ENCODE measurements at places on chromosomes 16 and 17.

DNA sequence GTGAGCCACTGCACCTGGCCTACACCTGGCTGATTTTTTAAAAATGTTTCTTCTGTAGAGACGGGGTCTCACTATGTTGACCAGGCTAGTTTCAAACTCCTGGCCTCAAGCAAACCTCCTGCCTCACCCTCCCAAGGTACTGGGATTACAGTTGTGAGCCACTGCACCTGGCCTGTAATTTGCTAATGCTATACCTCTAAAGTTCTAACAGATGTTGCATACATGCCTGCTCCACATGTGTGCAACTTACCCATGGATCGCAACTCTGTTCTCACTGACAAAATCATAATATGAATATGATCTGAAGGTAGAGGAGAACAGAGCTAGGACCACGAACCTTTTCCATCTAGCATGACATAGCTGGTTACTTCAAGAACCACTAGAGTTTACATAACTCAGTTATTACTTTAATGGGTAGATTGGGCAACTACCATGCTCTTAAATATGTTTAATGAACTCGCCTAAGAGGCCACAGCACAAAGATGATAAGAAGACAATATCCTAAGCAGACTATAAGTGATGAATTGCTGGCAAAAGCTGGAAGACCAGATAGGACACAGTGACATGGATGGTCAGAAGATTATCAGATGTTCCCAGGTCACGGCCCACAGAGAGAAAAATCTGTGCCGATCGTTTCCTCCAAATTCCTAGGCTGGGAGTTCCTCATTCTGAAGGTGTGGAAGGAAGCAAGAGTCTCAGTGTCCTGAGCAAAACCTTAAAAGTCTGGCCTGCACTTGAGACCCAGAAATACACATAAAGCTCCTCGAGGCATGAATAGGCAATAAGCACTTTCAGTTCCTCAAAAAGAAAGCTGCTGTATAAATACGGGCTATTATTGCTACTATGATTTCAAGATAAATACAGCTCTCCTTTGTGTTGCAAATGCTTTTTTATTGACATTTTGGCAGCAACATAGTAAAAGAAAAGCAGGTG lies 53.6 kb upstream of the ICAM2 start:
- DNase-seq = no peak

DNA sequence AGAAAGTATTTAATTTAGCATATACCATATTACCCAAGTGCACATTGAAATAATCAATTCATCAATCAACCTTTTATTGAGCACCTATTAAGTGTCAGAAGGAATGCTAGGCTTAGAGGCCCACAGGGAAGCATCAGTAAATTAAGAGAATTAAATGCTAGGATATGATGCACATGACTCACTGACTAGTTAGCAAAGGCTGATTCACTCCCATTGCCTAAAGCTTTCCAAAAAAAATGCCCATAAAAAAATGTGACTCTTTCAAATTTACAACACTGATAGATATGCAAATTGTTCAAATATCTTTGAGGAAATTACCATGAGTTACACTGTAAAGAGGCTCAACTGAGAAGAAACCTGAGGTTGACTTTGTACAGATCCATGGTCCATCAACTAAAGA lies 883.3 kb downstream of the CDH11 start:
- no peak for DNase-seq

DNA sequence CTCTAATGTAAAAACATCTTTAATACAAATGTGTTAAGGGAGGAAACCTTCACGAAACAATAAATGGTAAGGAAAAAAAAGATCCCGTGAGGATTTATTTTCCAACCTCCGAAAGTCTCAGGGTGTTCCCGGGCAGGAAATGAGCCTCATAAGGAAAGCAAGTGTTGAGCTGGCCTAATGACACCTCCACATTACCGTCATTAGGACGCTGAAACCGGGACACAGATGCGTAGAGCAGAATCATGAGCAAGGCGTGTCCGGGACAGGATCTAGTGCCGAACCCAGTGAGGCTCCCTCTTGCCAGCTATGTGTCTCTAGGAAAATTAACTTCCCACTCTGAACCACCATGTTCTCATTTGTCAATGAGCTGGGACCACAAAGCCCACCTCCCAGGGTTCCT lies 22.7 kb upstream of the CYTH1 start:
- no peak for DNase-seq

DNA sequence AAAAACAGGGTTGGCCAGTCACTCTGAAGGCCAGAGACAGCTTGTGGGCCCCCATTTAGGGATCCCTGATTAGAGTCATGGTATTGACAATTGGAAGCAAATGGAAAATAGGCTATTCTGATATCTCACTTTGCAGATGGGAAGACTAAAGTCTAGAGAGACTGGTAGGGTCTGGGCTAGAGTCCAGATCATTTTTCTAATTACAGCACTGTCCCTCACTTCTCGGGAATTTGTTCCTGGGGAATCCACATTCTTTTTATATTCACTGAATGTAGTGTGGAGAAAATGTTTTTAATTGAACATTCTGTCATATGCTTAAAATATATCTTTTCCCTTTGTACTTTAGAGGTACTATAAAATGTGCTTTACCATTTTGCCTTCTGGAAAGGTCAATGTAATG lies 1.1 kb downstream of the KATNIP start:
- no peak for DNase-seq

- DNase-seq = no peak
Observed at GRCh38 chr17:15918261-15918660, 26.7 kb upstream of the ADORA2B start.

DNA sequence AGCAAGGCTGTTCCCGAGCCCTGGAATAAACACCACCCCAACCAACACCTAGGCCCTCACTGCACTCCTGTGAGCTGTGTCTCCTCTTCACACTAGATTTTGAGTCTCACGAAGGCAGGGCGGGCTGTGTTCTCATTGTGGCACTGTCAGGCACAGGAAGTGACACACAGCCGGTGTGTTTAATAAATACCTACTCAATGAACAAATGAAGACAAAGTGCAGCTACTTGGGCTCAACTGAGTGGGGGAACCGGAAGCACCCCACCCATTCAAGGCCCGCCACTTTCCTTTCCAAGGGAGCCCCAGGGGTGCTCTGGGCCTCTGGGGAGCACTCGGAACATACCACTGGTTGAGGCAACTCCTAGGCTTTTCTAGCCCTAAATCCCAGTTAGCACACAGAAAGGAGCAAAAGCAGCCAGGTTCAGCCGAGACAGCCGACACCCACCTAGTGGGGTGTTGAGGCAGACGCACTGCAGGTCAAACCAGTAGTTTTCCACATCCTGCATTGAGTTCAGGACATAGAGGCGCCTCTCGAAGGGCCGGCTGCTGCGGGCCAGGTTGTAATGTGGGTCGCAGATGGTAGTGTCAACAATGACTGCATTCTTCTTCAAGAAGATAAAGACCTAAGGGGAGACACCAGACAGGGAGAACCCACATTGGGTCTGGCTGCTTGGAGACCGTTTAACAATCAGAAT lies 57.7 kb downstream of the GTF3C1 start:
- peak; percentile 14 for DNase-seq

DNA sequence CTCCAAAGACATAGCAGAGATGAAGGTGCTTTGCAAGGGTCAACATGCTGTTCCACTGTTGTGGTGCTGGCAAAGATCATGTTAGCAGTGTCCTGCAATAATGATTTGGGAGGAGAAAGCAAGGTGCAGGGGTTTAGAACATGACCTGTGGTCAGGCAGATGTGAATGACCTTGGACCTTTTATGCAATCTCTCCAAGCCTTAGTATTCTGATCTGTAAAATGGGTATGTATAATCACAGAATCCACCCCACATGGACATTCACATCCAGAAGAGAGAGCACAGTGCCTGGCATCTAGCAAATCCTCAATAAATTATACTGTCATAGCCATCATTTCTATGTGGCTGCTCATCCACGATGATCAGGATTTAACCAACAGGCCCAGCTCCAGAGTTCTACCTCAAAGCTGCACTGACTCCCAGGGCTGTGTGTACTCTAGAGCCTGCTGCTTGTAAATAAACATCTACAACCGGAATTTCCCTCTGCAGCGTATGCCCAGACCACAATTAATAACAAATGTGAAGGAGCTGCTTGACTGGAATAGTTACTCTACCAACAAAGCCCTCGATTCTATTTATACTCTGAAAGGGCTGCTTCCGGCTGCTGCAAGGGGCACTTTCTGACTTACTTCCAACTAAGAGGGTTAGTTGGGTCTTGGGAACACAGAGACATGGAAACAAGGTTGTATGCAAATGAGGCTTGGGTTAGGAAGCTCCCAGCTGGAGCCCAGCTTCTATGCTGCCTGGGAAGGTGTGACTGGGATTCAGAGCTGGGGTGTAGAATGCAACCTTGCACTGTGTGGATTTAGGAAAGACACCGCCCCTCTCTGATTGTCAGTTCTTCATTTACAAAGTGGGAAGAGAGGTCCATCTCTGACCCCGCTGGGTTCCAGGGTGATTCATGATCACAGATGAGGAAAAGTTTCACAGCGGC lies 265.2 kb downstream of the XYLT1 start:
- DNase-seq = no peak

DNA sequence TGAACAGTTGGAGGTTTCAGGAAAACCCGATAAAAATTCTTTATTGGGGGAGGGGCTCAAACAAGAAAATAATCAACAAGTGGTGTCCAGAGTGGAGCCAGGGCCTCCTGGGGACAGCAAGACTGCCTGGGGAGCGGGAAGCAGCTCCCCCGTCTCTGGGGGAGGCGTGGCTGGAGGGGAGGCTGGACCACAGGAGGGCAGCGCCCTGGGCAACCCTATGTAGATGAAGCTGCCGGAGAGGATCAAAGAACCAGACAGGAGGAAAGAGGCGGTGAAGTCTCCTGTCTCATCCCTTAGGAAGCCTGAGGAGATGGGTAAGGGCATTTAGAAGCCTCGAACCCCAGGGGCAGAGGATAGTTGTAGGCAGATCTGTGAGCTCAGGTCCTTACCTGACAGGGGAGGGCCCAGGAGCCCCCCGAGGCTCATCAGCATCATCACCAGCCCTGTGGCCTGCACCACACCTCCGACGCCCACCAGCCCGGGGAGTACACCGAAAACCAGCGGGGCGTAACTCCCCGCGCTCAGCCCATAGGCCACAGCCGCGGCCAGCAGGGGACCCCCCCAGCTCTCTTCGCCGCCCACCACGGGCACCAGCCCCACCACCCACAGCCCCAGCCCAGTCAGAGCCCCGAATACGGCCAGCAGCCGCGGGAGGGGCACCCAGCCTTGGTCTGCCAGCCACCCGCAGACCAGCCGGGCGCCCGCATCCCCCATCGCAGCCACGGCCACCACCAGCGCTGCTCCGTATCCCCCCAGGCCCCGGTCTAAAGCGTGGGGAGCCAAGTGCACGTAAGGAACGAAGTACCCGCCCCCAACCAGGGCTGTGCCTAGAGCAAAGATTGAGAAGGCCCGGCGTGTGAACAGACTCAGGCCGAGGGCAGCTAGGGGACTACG lies 2.0 kb downstream of the SLC16A11 start:
- no peak for DNase-seq

GRCh38 chr17:22464041-22464440 lies 771.7 kb downstream of the KCNJ18 start:
- no peak for DNase-seq

GRCh38 chr17:76868669-76869495 lies 678 bp downstream of the MGAT5B start:
- DNase-seq = no peak

DNA sequence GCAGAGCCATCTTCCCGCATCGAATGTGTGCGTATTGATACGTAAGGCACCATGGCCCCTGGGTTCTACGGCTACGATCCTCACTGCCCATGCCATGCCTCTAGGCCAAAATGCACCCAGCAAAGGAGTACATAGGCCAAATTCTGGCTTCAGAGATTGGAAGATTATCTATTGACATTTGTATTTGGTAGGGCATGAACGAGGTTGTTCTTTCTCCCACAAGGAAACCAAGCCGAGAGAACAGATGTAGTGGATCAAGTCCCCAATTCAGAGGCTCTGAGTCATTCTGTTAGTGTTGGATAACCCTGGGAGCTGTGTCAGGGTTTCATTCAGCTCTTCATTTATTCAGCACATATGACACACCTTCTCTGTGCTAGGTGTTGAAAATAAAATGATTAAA lies 36.5 kb downstream of the HOXB1 start:
- DNase-seq = no peak

DNA sequence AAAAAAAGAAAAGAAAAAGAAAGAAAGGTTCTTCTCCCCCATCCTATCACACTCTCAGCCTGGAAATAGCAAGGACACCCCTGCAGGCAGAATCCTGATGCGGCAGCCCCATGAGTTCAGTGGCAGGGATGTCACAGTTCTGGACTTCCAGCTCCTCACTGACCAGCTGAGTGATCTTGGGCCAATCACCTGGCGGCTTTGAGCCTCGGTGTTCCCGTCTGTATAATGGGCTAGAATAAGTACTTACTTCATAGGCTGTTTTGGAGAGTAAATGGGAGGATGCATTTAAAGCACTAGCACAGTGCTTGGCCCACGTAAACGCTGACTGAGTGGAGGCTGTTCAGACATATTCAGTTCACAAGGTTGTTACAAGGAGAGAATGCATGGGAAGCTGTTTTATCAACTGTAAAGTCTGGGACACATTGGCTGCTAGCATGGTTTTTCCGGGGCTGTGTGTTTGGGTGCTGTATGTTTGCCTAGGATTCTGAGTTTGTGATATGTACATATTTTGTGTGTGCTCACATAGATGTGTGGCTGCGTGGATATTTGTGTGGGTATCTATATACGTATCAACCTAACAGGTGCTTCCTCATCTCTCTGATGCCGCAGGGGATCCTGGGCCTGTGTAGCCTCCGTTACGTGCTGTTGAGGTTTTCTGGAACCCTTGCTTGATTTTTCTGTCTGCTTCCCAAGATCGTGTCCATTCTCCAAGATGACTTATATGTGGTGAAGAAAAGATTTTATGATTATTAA lies 3.4 kb downstream of the BHLHA9 start:
- no peak for DNase-seq

- no peak for DNase-seq
Observed at GRCh38 chr16:25143928-25144327, 32.4 kb downstream of the LCMT1 start.

GRCh38 chr16:83397601-83398291 lies 410.0 kb upstream of the HSBP1 start:
- DNase-seq = no peak

- DNase-seq = peak; percentile 15
Observed at GRCh38 chr16:82229800-82230619, 60.0 kb upstream of the MPHOSPH6 start.

- no peak for DNase-seq
Observed at GRCh38 chr16:85571813-85572619, 41.1 kb upstream of the GSE1 start.

DNA sequence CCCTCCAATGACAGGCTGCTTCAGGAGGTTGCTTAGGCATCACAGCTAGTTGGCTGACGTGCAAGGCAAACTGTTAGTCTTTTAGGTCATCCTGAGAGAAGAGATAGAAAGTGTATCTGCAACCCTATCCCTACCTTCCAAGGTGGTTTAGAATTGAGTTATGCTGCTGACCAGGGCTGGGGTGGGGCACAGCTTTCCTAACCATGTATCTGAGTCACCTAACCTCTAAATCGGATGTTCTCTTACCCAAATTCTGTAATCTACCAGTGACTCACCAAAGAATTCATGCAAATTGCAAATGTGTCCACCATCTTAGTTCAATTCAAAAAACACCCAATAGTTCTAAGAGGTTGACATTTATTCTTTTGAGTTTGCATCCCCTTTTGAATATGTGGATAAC lies 107.2 kb upstream of the DYNLRB2 start:
- DNase-seq = no peak

GRCh38 chr17:53548252-53548651 lies 274.5 kb upstream of the KIF2B start:
- DNase-seq = no peak

- no peak for DNase-seq
Observed at GRCh38 chr17:7713782-7714181, 3.8 kb upstream of the DNAH2 start.
